ENCODE measurements at places on chromosomes 5 and 9.

DNA sequence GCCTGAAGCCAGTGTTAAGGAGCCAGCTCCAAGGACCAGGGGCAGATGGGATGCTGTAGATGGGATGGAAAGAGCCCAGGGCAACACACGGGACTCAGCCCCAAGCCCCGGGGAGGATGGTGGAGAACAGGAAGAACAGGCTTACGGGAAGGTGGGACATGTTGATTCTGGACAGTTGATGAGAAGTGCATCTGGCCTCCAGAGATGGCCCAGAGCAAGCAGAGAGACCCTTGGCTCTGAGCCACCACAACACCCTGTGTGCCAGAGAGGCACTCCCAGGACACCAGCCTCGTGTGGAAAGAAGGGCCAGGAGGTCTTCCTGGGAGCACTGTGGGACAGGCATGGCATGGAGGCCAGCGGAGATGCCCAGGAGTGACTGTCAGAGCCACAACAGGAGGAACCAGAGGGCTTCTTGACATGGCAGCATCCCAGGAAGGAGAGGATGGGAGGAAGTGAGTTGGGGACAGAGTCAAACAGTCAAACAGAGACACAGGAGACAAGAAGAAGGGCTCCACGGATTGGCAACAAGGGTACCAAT, 156.3 kb upstream of the MVB12B start:
- no peak for DNase-seq

DNA sequence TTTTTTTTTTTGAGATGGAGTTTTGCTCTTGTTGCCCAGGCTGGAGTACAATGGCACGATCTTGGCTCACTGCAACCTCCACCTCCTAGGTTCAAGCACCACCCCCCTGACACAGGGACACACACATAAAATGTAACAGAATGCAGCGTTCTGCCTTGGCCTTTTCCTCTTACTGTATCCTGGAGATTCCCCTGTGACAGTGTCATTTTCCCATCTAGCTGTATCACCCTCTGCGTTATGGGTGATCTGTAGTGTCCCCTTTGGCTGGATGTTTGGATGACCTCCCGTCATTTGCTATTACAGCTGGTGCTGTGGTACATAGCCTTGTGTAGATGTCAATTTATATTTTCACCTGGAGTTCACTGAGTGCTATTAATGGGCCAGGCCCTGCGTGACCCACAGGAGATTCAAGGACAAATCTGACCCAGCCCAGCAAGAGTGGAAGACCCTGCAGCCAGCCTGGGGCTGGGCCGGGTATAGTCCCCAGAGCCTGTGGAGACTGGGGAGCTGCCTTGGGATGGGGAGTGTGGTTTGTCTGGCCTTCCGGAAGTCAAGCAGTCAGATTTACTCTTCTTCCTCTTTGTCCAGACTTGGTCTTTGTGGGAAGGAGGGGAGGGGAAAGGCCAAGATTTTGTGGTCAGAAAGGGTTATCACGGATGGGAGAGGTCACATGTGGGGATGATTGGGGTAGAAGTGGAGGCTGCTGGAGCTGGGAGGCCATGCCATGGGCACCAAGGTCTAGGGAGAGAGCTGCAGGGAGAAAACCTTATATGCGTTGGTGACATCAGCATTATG, 43.6 kb downstream of the ERGIC1 start:
- DNase-seq = no peak

DNA sequence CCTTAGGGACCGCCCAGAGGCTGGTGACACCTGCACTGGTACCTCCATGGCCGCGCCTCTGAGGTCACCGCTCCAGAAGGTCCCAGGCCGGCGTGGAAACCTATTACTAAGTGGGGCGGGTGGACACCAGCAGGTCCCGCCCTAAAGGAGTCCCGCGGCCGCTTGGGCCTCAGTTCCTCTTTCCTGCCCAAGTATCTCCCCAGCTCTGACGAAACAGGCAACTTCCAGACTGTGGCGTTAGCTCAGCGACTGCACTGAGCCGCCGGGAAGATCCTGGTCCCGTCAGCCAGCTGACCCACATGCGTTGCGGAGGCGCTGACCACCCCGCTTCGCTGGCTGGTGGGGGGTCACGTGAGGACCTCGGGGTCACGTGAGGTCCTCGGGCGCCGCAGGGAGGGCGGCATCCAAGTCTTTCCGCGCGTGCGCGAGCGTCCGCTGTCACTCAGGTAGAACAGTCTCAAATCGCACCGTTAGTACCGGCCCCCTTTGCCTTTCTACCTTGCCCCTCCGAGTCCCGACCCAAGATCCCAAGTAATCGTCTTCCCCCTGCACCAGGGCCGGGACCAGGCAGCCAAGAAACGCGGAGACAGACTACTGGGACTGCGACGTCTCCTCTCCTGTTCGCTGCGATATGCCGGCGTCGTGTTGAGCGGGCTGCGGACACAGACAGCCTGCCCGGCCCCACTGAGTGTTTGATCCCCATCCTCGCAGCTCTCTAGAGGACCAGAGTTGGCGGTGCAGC, 53.7 kb upstream of the KDM4C start:
- DNase-seq = peak; percentile 65

DNA sequence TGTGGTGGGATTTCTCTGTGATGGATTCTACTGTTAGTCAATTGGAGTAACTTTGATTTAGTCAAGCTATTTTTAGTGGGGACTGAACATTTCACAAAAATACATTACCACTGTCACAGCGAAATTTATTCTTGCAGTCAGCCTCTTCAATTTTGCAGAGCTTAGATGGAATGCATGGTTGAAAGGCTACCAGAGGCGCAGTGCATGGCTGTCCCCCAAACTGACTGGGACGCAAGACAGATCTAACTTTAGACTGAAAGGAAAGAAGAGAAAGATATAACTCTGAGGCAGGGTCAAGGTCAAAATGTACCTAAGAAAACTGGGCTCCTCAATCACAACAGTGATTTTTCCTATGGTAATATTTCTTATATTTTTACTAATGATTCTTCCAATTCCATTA, 13.7 kb downstream of the C6 start:
- DNase-seq = no peak

DNA sequence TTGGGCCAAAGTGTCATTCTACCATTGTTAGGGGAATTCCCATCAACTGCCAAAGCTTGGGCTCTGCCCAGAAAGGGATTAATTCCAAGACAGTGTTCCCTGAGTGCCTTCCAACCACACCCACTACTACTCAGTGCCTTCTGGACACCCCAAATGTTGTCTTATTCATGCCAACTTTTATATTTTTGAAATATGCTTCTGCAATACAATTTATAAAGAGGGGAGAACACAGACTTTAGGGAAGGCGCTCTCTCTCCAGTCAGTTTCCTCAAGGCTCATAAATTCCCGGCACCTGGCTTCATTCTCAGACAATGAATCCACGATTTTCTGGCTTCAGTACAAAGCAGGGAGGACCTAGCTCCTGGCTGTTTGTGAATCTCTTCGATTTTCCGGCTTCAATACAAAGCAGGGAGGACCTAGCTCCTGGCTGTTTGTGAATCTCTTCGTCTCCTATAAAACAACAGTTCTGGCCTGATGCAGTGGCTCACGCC, 120.1 kb upstream of the MYO10 start:
- DNase-seq = no peak

- no peak for DNase-seq
Observed at GRCh38 chr5:6754766-6755165, 41.5 kb downstream of the TENT4A start.

DNA sequence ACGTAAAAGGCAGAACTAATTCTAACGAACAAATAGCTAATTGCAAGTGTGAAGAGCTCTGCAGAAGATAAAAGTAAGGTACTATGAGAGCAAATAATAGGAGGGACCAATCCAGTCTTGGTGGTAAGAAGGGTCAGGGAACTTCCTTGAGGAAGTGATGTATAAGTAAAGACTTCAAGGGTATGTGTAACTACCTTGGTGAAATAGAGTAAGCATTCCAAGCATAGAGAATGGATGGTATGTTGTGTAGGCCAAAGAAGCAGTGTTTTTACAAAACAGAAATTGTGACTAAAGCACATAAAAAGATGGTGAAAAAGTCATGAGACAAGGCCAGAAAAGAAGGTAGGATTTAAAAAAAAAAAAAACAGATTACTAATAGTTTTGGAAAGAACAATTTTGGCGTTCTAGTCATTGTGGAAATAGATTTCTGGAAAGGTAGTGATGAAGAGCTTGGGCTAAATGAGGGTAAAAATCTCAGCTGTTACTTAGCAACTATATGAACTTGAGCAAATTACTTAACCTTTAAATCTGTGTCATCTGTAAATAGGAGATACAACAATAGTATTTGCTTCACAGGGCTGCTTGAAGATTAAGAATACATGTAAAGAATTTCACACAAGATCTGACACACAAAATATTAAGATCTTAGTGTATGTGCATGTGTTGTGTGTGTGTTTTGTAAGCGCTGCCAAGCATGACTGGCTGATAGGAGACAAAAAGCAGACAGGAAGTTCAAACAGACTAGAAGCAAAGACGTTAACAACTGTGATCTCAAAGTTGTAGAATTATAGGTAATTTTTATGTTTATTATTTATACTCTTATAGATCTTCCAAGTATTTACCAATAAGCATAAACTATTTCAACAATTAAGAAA, 73.5 kb downstream of the NR6A1 start:
- DNase-seq = no peak

DNA sequence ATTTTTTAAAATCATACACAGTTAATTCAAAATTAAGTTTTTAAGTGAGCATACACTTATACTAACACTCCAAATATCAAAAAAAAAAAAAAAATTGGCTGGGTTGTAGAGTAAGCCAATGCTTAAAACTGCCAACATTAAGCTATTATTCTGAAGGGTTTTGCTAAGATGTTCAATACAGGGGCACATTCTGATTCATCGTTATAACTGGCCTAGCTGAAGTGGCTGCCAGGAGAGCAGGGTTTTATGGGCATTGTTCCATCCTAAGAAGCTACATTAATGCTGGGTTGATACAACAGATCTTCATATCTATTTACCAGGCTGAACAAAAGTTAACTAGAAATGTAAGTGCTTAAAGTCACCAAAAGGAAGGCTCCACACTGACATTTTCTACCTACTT, 13.4 kb downstream of the ELAVL2 start:
- no peak for DNase-seq

GRCh38 chr5:152205804-152206203, 199.3 kb downstream of the NMUR2 start:
- no peak for DNase-seq

Data from activated CD8-positive, alpha-beta memory T cell treated with anti-CD3 and anti-CD28 coated beads for 1 hour (primary cell).